ENCODE measurements at places on chromosomes 4 and X.

DNA sequence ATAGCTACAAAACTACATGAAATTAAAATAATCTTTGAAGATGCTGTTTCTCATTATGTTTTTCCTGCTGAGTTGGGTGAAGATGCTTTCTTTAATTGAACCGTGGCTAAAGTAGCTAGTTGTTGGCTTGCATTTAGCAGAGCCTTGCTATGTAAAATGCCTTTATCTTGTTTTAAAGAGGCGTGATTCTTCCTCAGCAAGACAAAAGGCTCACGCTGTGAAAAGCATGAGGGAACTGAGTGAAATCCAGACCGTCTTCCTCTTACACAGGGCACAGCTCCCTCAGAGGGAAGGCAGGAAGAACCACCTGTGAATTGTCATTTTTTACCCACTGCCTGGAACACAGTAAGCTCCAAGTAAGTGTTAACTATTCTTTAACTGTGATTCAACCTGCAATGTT is 39.0 kb upstream of the ZNF518B start:
- DNase-seq: no peak

DNA sequence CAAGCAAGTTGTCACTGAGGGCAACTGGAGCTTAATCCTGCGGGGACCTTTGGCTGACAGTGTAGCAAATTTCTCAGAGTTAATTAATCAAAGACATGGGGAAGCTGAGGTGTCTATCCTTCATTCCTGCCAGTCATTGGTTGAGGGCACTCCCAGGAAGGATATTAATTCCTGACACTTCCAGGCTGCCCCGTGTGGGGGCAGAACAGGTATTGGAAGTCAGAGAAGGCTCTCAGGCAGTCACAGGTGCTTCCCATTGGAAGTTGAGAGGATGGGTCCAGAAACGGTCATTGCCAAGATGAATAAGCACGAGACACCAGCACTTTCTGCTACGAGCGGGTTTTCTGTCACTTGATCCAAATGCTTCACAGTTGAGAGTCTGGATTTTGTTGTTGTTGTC is 29.1 kb upstream of the CD38 start:
- DNase-seq: no peak

DNA sequence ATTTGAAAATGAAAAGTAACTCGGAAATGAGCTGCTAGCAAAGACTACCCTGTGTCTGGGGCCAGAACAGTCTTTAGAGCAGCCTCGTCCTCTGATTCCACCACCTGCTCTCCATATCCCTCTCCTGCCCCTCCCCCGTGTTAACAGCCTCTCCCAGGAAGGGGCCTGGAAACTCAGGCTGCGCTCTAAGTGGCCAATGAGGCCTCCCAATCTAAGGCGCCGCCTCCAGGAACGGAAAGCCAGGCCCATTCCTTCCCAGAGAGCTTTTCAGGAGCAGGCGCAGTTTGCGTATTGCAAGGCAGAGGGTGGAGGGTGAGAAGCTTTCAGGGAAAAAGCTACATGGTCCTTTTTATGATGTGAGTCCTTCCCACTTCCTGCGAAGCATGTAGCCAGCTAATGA is 31.2 kb downstream of the RS1 start:
- no peak for DNase-seq

- DNase-seq: peak; percentile 71
Measured at GRCh38 chrX:8913655-8914409, 112.6 kb upstream of the FAM9A start.

GRCh38 chr4:117134386-117134785 is 49.0 kb upstream of the TRAM1L1 start:
- peak; percentile 25 for DNase-seq

- no peak for DNase-seq
Measured at GRCh38 chr4:143291314-143291713, 45.4 kb upstream of the GAB1 start.

GRCh38 chr4:38601244-38601915 is 62.6 kb upstream of the KLF3 start:
- DNase-seq: no peak

DNA sequence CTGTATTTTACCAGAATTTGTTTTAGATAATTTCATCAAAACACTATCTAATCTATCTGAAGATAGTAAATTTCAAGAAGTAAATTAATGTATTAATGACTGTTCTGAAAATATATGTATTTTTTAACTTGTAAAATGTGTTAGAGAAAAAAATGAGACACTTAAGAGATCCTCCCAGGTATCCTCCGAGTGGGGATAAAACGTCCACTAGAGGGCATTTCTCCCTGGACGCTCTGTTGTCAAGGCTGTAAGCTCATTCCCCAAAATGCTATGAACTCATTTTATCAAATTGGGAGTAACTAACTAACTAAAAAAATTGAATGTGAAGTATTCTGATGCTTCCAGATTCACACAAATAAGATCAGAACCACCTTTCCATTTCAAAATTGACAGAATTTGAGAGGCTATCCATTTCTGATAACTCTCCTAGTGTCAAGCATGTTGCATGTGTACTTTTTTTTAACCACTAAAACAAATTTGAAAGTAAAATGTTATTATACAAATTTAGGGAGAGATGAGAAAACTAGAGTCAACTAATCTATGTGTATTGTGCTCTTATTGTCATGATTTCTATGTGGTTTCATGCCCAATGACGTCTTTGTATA is 337.3 kb upstream of the HS3ST1 start:
- DNase-seq: no peak

- DNase-seq: no peak
Measured at GRCh38 chr4:141885112-141885511, 248.7 kb downstream of the IL15 start.

DNA sequence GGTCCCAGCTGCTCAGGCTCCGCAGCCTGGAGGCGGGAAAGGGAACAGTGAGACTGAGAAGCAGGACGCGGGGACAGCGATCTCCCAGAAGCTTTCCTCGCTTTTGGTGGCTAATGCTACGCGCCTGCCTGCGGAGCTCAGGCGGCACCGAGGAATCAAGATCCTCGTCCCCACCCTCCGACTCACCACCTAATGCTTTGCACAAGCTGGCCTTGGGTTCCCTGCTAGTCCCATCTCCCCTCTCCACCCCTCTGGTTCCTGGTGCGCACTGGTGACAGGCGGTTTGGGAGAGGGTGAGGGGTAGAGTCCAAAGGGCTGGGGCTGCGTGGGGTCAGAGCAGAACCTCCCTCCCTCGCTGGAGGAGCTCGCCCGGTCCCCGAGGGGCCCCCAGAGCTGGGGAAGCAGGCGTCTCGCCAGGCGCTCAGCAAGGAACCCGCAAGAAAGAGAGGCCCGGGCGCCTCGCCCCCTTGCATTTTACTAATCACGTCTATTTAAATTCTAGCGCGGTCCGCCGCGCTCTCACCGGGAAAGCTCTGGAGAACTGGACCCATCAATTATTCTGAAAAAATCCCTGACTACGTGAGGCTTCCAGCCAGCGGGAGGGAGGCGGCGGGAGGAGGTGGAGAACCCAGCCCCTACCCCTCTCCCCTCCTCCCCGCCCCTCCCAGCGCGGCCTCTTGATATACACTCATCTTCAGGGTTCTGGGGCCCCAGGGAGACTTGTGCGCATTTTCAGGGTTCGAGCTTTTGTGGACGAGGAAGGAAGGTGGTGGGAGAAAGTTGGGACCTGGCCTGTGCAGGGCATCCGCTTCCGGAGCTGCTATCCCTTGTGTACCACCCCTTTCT is 9.1 kb downstream of the POU4F2 start:
- no peak for DNase-seq

DNA sequence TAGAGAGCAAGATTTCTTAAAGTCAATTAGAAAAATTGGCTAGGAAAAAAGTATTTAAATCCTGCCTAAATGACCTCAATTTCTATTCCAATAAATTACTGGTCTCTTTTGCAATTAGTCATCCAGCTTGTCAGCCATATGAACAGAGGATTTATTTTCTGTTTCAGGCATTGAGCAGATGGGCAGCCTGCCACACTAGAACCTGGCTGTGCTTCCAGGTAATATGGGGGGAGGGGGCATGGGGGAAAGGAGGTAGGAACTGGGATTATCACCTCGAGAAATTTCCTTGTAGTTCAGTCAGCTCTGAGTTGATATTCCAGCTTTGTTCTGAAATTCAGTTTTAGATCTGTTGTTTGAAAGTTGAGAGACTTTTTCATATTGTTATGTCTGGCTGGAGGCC is 206.3 kb upstream of the LCORL start:
- no peak for DNase-seq

DNA sequence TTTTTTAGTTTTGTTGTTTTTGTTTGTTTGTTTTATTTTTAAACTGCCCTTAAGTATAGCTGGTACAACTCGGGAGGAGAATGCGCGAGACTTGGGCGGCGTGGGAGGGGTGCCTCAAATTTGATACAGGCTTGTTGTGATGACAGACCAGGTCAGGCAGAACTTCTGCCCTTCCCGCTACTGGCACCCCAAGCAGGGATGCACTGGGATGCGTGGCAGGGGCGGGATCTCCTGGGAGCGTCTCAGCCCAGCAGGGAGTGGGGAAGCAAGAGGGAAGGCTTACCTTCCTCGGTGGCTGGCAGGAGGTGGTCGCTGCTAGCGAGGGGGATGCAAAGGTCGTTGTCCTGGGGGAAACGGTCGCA is 851 bp downstream of the SFRP2 start:
- DNase-seq: no peak

GRCh38 chr4:188297873-188298272 is 158.6 kb downstream of the TRIML1 start:
- no peak for DNase-seq

GRCh38 chr4:119746951-119747350 is 118.3 kb upstream of the PDE5A start:
- DNase-seq: no peak

GRCh38 chr4:48093991-48094416 is 40.0 kb downstream of the TXK start:
- DNase-seq: no peak

GRCh38 chr4:6535706-6536105 is 39.3 kb upstream of the MAN2B2 start:
- no peak for DNase-seq

DNA sequence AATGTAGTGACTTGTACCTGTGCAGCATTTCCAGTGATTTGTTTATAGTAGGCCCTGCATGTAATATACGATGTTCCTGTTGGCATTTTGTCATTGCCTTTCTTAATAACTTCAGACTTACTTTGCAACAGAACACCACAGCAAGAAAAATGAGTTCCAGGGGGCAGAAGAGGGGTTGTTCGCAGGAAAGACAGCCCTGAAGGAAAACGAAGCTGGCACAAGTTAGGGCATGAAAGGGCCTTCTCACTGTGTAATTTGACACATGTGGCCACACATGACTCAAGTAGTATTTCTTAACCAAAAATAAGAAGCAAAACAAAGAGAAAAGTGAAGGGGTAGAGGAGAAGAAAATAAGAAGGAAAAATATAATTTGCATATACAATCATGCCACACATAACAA is 265.8 kb upstream of the SMIM31 start:
- DNase-seq: no peak

- no peak for DNase-seq
Measured at GRCh38 chr4:106038012-106038411, 142.7 kb downstream of the NPNT start.

GRCh38 chr4:89725268-89725667 is 111.7 kb downstream of the SNCA start:
- no peak for DNase-seq

GRCh38 chrX:123964156-123964834 is 2.8 kb downstream of the STAG2 start:
- DNase-seq: no peak

- no peak for DNase-seq
Measured at GRCh38 chr4:115165503-115165902, 52.1 kb upstream of the NDST4 start.

DNA sequence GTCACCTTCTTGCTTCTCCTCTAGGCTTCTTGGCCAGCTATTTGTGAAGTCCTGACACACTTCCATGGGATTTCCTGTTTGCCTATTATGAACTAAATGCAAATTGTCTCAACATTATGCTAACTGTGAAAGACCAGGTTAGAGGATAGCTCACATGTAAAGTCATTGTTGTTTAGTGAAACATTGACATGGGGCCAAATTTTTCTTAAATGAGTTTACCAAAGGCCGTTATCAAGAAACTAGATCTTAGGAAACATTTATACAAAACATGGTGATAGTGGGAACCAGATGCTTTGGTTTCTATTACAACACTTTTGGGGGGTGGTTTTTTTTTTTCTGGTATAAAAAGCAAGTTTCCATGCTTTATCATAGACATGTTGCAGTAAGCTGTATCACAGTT is 466.8 kb upstream of the FAM241A start:
- DNase-seq: peak; percentile 86

DNA sequence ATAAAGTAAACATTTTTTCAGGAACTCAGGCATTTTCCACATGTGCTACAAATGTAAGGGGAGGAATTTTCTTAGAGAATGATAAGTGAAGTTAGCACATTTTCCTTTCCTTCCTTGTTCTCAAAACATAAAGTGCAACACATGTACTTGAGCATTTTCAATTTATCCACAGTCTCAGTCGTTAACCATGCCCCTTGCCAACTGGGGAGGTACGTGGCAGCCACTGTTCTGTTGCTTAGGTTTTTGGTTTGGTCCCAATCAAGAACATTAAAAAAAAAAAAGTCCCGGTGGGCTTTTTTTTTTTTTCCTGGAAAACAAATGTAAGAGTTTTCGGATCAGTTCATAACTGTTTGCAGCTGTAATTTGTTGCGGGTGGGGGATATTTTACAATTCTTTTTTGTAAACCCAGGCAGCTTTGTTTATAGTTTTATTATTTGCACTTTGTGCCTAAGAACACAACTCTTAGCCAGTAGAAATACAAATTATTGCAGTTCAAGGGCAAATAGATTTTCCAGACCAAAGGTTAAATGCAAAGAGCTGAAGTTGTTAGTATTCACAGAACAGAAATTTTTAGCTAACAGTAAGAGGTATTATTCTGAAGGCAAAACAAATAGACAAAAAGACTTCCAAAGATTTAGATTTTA is 112.1 kb upstream of the NAP1L5 start:
- DNase-seq: no peak

- no peak for DNase-seq
Measured at GRCh38 chr4:3047464-3048286, 26.7 kb downstream of the HTT-AS start.

DNA sequence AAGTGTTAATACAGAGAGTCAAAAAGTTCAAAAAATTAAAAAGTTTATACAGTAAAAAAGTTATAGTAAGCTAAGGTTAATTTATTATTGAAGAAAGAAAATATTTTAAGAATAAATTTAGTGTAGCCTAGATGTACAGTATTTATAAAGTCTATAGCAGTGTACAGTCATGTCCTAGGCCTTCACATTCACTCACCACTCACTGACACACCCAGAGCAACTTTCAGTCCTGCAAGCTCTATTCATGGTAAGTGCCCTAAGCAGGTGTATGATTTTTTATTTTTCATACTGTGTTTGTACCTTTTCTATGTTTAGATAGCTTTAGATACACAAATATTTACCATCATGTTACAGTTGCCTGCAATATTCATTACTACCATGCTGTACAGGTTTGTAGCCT is 108.9 kb downstream of the FHIP1A start:
- no peak for DNase-seq

GRCh38 chrX:21778236-21778635 is 20.3 kb upstream of the SMPX start:
- no peak for DNase-seq

GRCh38 chr4:8315435-8316250 is 46.1 kb downstream of the HTRA3 start:
- peak; percentile 58 for DNase-seq

GRCh38 chrX:69489625-69490024 is 14.5 kb upstream of the NALF2 start:
- DNase-seq: no peak
